ENCODE measurements at places on chromosomes 13 and 19.

- no peak for DNase-seq
Measured at GRCh38 chr19:3407556-3408516, 41.5 kb downstream of the NFIC start.

- no peak for DNase-seq
Measured at GRCh38 chr19:45276284-45276687, 25.2 kb downstream of the MARK4 start.

DNA sequence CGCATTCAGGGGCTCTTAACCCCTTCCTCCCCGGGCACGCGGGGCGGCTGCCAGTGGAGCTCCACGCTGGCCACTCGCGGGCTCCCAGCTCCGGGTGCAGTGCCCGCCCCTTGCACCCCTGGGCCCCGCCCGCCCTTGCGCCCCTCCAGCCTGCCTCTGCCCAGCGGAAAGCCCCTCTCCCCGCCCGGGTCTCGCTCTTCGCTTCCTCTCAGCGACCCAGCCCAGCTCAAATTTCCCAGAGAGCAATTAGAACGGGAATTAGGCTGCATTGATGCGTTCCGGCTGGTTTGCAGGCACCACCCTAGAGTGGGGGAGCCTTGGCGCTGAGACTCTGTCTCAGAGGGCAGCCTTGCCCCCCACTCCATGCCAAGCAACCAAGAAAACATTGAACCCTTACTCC lies 1.8 kb upstream of the GSX1 start:
- no peak for DNase-seq

- DNase-seq, result no peak
Measured at GRCh38 chr19:18218159-18218558, 8.1 kb downstream of the PDE4C start.

DNA sequence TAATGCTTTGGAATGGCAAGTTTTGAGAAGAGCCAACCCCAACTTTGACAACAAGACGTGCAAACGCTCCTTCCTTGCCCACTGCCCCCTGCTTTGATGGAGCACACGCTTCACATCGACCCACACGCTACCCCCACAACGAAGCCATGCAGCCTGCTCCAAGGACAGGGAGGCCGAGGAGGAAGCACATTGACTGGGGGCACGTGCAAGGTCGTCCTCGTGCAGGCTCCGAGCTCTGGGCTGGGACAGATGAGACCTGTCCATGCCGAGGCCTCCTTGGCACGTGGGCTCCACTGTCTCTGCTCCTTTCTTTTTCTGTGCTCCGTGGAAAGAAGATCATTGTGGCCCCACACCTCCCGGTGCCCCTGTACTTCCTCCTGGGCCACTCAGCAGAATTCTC lies 309.0 kb downstream of the TEX29 start:
- DNase-seq, result no peak

DNA sequence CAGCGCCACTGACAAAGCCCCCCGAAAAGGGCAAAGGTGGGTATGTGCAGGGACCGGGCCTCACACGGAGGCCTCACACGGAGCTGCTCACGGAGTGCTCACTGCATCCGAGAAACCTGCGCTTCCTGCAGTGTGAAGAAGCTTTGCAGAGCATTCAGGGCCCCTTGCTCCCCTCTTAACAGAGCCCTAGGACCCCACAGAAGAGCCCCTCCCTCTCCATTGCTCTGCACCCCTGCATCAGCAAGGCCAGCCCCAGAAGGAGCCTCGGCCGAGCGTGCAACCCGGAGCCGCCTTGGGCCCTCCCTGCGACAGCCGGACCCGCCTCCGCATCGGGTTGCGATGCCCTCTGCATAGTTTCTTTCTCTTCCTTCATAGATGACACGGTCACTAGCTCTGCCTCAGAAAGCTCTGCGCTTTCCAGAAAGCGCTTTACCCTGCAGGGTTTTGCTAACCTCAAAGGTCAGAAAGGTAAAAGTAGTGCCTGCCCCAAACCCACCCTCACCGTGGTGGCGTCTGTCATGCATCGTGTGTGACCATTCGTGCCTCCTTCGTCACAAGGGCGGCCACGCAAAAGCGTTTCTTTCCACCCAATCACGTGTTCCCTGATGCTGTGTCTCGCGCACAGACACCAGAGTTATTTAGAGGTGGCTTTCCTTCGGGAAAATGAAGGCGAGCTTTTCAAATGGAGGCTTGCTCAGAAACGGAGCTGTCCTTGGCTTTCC lies 15.7 kb upstream of the F7 start:
- DNase-seq, result no peak

DNA sequence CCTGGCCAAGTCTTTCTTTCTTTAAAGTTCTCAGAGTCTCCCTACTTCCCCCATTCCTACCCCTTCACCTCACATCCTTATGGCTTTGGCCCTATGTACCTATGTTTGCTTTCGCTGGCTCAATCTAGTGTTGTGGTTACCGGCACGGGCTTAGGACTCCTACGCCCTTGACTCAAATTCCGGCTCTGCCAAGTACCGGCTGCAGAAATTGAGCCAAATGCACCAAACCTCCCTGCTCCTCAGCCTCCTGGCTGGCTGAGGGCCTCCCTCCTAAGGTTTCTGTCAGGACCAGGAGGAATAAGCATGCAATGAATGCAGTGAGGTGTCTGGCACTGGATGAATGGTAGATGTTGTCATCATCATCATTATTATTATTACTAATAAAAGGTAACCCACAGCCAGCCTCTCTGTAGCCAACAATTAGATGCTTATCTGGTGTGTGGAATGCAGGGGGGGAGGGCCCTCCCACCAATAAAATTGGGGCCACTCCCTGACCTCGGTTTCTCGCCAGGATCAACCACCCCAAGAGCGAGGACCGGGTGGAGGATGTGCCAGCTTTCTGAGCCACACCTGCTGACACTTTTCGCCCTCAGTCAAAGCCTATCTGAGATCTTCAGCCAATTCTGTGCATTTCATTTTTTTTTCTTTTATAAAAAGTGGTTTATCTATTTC lies 20.7 kb downstream of the KLK5 start:
- DNase-seq, result no peak

- DNase-seq, result no peak
Measured at GRCh38 chr13:79258489-79258888, 147.6 kb downstream of the RBM26 start.

DNA sequence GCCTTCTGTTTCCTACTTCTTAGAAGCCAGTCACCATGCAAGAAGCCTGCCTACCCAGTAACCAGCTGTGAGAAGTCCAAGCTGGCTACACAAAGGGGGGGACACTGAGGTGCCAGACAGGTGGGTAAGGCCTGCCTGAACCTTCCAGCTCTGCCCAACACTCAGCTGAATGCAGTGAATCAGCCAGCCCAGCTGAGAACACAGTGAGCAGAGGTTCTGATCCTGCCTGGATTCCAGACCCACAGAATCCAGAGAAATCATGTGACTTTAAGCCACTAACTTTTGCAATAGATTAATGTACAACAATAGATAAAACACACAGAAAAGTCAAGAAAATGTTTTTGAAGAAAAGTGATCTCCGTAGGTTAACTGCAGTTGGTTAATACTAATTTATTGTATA lies 151.7 kb downstream of the EFNB2 start:
- no peak for DNase-seq

DNA sequence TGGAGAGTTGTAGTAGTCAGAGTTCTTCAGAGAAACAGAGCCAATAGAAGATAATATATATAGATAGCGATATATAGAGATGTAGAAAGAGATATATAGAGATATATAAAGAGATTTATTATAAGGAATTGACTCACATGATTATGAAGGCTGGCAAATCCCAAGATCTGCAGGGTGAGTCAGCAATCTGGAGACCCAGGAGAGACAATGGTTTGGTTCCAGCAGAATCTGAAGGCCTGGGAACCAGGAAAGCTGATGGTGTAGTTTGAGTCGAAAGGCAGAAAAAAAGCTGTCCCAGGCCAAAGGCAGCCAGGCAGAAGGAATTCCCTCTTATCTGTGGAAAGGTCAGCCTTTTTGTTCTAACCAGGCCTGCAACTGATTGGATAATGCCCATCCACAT lies 194.1 kb downstream of the NUFIP1 start:
- no peak for DNase-seq

- DNase-seq, result no peak
Measured at GRCh38 chr13:98761126-98761985, 8.9 kb upstream of the SLC15A1 start.

DNA sequence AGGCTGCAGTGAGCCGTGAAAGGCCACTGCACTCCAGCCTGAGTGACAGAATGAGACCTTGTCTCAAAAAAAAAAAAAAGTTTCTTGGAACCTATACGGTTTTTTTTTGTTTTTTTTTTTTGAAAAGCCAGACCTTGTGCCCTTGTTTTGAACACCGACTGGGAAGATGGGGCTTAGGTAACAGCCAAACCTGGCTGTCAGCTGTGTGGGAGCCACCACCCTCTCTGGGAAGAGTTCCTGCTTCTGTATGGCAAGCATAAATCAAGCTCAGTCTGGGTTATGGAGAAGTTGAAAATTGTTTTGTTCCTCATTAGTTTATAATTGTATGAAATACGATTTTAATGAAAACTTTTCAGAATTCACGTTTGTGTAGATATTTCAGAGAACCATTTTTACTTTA lies 39.5 kb downstream of the MPHOSPH8 start:
- no peak for DNase-seq

DNA sequence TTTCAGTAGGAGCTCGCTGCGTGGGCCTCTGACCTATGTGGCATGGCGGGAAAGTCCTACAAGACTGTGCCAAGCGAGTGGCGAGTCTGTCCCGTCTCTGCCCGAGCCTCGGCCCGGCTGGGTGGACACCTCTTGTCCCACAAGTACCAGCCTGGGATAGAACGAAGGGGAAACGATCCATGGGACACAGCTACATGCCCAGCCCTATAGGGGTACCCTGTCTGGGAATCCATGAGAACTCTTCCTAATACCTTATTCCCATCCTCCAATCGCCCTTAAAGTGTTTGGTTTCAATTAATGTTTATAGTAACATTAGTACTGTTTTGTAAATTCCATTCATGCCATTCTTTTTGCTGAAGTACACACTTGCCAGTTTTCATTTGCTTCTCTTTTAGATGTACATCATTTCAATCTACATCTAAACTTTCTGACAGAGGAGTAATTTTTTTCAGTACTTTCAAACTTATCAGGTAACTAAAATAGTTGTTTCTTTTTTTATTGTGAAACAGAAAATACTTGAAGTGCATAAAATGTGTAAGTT lies 667 bp upstream of the ZNF790 start:
- DNase-seq, result no peak

- no peak for DNase-seq
Measured at GRCh38 chr13:59823486-59823885, 340.2 kb downstream of the DIAPH3 start.

DNA sequence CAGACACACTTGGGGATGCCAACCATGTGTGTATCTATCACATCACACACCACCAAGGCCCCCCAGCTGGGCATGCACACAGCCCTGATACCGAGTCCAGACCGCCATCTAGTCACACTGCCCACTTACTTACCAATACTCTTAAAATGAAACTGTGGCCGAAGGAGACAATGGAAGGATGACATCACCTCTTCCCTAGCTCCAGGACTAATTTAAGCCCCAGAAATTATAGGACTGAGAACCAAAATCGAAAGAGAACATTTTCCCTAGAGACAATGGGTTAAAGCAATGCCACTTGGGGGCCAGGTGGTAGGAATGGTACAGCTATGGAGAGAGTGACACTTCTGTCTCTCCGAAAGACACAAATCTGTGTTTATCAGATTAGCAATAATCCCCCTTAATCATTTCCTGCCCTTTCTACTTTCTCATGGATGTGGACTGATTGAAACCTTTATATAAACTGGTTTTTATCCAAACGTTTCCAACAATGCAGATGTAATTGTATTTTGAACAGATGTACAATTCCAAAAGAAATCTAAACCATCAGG lies 663 bp upstream of the GGACT start:
- DNase-seq, result no peak

DNA sequence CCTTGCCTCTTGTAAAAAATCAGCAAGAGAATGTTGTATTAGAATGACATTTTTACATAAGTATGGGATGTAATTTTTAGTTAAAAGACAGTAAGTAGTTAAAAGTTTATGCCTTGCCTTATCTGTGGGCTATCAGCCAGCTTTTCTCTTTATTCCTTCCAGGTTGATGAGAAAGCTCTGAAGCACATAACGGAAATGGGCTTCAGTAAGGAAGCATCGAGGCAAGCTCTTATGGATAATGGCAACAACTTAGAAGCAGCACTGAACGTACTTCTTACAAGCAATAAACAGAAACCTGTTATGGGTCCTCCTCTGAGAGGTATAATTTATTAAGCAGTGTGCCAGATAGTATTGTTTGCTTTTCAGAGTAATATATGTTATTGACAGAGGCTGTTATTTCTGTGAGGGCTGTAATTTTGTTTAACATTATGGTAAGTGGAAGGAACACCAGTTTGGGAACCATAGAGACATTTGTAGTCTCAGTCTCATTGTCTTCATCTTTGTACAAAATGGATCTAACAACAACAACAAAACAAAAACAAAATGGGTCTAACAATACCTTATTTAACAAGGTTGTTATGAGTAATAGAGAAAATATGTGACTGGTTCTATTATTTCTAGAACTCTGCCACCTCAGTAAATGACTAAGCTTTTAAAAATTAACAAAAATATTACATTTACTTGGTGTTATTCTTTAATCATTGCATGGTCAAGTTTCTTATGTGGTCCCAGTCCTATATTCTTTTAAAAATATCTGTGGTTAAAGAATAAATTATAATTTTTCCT lies 112.8 kb downstream of the TDRD3 start:
- DNase-seq, result no peak

DNA sequence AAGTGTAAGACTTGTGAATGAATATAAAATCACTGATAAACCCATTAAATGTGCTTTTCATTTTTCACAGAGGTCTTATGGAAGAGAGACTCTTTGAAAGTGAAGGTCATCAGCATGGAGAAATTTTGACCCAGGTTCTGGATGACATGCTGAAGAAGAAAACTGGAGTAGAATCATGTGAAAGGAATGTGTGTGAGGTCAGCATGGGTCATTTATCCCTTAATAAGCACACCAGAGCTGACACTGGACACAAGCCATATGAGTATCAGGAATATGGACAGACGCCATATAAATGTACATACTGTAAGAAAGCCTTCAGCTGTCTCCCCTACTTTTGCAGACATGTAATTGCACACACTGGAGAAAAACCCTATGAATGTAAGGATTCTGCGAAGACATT lies 29.0 kb downstream of the ZNF20 start:
- DNase-seq, result no peak

- peak; percentile 59 for DNase-seq
Measured at GRCh38 chr13:95267662-95268342, 33.4 kb downstream of the ABCC4 start.

All from brain pericyte (primary cell).